ENCODE measurements at places on chromosomes 5 and 9. TPM values are rescaled to one million over a fixed set of nuclear protein-coding genes. Genes with fewer than 3 reads are reported as not detected.

DNA sequence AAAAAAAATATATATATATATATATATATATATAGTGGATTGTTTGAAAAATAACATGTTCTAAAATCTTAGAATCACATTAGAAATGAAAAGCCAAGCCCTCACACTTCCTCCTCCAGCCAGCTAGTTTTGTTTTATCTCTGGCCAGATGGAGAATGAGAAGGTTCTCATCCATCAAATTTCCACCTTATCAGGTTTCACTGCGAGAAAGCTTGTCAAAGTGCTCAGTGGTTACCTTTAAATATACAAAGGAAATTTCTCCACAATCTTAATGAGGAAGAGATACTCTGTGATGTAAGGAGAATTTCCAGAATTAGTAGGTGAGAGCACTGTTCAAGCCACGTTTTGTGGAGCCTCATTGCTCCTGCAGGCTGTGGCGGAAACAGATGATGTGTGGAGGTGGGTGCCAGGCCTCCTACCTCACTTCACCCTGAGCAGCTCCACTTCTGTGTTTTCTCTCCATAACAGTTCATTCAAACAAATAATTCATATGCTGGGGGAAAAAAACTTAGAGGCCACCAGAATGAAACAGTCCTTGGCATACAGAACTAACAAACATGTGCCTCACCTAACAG is 71.9 kb downstream of the CDK5RAP2 start:
- DNase-seq = no peak

DNA sequence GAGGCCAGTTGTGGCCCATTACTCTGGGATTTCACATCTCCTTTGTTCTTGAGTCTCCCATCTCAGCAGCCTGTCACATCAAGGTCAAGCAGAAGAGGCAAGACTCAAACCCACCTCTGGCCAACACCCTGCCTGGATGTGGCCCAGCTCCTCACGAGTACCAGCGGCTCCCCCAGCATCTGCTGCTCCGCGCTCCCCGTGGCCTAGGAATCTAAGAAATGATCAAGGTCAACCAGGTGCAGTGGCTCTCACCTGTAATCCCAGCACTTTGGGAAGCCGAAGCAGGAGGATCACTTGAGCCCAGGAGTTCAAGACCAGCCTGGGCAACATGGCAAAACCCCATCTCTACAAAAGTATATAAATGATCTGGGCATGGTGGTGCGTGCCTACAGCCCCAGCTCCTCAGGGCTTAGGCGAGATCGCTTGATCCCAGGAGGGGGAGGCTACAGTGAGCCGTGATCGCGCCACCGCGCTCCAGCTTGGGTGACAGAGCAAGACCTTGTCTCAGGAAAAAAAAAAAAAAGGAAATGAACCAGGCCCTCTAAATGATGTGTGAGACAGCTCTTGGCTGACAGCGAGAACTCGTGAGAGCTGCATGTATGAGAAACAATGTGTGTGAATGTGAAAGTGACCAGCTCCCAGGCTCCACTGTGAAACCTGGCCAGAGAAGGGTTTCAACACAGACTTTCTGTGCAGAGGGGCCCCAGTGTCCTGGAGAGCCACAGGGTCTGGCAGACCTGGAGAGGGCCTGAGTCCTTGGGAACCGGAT is 61.6 kb upstream of the ANGPTL2 start:
- DNase-seq = peak; percentile 71

GRCh38 chr5:142320851-142321560 is 3.8 kb downstream of the SPRY4 start:
- peak; percentile 51 for DNase-seq

- no peak for DNase-seq
These were observed 8.4 kb downstream of the ZNF474 start for GRCh38 chr5:122137702-122138101.

The TMEM203 gene
- 32.3 TPM for total RNA-seq

DNA sequence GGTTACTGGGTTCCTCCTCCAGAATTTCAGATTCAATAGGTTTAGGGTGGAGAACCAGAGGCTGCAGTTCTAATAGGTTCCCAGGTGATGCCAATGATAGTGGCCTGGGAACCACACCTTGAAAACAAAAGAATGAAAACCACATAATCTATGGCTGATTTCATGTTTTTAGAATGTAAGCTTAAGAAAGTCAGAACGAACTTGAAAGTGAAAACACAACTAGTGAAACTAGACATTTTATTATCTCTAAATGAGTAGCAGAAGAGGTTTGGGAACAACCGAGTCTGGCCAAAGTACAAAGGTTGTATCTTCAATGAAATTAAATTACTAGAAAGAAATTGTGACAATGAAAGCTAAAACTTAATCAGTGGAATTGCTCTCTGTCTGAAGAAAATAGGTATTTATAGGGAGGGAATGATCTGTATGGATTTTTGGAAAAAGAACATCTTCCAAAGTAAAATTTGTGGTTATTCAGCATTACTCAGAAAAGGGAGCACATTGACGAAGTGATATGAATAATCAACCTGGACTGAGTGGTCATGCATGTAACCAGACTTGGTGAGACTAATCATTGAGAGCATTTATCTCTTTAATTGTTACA is 24.9 kb upstream of the CEP120 start:
- no peak for DNase-seq
